Stimulated activated CD8-positive, alpha-beta memory T cell treated with anti-CD3 and anti-CD28 coated beads, Interleukin-2, amount 100 ng/mL, for 48 hours (primary cell): ENCODE measurements at places on chromosomes 7 and 10.

- no peak for DNase-seq
Measured at GRCh38 chr7:143846692-143847091, 55.3 kb downstream of the TCAF1 start.

GRCh38 chr7:55144333-55145317 lies 125.8 kb downstream of the EGFR start:
- DNase-seq = no peak

DNA sequence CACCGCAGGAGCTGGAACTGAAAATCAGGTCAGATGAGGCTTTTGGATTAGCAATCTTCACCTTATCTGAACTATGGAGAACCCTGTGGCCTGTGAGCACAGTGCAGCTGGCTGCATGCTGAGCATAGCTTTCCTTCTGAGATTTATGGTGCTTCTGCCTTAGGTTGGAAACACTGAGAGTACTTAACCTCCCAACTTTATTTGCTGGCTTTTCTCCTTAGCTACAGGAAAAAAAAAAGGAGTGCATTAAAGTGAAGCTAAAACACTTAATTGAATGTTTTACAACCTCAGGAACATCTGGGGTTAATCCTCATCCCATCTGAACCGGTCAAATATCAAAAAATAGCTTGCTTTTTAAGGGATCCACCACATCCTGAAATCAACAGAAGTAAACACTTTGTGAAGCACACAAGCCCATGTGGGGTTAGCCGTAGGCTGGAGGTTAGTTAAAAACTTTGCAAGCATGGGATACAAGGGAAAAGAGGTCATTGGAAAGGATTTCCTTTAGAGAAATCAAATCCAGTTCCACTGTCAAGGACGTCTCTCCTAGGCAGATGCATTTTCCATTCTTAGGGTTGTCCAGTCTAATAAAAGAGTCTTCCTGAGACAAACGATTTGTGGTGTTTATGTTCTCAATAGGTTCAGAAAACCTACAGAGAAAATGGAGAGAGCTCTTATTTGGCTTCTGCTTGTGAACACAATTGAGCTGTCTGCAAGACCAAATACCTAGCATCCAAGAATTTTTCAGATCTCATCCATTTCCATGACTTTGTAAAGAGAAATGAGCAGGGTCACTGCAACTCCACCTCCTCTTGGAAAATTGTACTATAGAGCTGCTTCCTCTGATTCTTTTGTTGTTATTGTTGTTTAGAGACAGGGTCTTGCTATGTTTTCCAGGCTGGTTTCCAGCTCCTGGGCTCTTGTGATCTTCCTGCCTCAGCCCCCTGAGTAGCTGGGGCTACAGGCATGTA lies 470.4 kb upstream of the IGFBP3 start:
- DNase-seq = no peak

DNA sequence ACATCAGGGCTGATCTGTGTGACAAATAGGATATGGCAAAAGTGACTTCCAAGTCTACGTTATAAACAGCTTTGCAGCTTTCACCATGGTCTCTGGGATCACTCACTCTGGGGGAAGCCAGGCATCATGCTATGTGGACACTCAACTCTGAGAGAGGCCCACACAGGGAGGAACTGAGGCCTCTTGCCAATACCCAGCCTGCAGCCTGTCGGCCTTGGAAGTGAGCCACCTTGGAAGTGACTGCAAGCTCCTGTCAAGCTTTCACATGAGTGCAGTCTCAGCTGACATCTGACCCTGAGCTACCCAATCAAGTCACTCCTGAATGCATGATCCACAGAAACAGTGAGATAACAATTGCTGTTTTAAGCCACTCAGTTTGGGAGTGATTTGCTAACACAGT lies 56.5 kb downstream of the MMRN2 start:
- DNase-seq = no peak

DNA sequence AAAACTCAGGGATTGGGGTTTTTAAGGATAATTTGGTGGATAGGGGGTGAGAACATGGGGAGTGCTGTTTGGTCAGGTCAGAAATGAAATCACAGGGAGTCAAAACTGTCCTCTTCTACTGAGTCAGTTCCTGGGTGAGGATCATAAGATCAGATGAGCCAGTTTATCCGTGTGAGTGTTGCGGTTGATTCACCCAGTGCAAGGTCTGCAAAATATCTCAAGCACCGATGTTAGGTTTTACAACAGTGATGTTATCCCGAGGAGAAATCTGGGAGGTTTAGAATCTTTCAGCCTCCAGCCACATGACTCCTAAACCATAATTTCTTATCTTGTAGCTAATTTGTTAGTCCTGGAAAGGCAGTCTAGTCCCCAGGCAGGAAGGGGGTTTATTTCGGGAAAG lies 31.7 kb upstream of the AGR2 start:
- DNase-seq = no peak

- no peak for DNase-seq
Measured at GRCh38 chr10:79491143-79491835, 21.0 kb upstream of the EIF5AL1 start.

DNA sequence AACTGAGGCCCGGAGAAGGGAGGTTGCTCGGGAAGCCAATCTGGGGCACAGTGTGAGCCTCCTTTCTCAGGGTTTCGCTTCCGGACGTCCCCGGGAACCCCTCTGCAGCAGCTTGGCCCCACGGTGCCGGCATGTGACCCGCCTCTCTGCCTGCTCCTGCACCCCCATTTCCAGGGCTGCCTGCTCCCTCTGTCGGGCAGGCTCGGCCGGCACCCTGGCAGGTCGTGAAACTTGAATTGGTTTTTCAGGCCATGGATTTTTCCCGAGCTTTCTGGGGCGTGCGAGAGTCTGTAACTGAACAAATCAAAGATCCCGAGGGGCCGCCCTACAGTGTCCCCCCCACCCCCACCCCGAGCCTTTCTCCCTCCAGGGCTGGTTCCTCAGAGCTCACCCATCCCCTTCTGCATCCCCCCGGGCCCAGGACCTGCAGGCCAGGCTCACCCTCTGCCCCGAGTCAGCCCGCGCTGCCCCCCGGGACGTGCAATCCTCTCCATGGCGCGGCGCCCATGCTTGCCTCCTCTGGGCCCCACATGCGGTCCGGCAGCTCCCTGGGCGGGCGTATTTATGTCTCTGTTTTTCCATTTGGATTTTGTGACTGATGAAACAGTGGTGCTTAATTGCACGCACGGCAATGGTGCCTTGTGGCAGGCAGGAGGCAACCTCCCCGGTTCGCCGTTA lies 58.1 kb downstream of the UNCX start:
- DNase-seq = no peak

DNA sequence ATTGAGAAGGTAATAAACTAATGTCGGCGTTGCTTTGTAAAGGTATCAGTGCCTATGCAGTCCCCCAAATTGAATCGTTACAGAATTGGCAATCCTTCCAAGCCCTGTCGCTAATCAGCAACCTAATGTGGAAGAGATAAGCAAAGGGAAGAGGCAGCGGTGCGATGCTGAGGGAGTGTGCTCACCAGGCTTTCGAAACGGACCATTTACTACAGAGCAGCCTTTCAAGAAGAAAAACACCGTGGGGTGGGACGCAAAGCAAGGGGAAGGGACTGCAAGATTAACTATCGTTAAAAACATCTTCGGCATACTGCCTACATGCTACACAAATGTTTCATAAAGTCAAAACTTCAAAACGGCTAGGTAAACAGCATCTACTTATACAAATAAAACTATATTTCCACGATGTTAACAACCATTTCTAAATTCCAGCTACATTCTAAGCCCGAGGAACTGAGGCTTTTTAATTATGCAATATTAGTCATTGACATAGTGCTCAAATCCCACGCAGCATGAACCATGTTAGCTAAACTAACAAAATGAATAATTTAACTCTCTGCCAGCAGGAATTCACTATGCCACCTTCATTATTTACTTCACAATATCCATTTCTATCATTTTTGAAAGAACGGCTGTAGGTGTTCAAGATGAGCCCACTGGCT lies 85.2 kb downstream of the CHCHD3 start:
- DNase-seq = no peak
